ENCODE measurements at places on chromosomes 13 and 19.

- no peak for DNase-seq
Measured at GRCh38 chr19:861756-862580, 2.5 kb downstream of the CFD start.

DNA sequence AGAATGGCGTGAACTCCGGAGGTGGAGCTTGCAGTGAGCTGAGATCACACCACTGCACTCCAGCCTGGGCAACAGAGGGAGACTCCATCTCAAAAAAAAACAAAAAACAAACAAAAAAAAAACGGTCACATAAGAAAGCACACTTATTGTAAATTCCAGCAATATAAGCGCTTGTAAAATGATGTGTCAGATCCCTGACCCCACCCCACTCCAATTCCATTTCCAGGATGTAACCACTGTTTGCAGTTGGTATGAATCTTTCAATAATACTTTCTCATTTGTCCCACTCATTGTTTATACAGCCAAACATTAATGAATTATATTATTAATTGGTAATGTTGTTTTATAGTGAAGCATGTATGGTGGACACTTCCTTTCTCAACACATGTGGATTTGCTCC, 15.9 kb upstream of the CEACAM1 start:
- no peak for DNase-seq

DNA sequence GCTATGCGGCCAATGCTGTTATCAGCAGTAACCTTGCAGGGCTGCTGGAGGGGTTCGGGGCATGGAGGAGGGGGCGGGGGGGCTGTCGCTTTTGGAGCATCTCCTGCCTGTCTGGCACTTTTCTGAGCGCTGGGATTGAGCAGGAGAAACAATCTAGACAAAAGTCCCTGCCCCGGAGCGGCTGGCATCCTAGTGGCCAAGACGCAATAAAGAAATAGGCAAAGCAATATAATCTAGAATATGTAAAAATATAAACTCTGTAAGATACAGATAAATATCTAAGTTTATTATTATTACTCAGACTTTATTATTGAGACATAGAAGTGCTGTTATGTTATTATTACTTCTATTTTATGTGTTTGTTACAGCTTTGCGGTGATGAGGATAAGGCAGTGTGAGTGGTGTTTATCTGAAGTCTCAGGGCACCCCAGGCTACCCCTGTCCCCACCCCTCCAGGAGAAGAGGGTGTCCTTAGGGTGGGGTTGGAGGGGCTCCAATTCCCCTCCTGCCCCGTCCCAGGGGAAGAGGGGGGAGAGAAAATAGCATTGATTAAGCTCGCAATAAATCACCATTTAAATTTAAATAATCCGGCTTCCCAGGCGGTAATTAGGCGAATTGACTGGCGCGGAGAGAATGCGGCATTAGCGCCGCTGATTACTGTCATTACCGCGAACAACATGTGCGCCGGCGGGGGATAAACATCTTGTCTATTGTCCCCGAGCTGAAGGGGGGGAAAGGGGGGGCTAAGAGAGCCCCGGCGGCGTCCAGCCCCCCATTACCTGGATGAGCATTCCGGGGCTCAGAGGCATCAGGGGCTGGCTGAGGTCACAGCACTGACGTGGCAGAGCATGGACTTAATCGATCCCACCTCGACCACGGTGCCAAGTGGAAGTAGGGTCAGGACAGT, 3.2 kb downstream of the NPAS1 start:
- no peak for DNase-seq

- DNase-seq = no peak
Measured at GRCh38 chr13:107586216-107586615, 629.1 kb downstream of the LIG4 start.

Data from posterior cingulate gyrus (tissue), 11 donors.